ENCODE measurements at places on chromosomes 1 and 21.

GRCh38 chr1:215971793-215972441, 404.8 kb downstream of the KCTD3 start:
- DNase-seq, result no peak

DNA sequence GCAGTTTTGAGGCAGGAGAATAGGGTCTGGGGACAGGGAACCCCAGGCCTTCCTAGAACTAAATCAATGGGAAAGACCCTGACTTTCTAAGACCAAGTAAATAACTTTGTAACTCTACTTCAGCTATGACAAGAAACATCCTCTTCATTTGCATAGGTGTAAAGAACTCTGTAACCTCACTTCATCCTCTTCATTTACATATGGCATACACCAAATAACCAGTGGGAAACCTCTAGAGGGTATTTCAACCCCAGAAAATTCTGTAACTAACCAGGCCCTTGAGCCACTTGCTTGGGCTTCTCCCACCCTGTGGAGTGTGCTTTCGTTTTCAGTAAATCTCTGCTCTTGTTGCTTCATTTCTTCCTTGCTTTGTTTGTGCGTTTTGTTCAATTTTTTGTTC, 495.6 kb downstream of the SIPA1L2 start:
- no peak for DNase-seq

DNA sequence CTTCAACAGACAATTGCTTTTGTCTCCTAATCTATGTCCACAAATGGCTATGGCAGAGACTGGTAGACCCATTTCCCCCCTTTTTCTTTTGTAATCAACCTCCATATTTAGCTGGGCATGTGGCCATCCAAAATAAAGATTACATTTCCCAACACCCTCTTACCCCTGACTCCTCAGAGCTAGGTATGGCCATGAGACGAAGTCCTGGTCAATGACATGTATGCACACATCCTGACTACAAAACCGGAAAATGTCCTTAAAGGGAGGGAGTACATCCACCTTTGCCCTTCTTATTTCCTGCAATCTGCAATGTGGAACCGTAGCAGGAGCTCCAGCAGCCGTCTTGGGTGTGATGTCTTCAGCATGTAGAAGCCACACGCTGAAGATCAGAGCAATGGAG, 36.2 kb upstream of the RCSD1 start:
- DNase-seq, result no peak

DNA sequence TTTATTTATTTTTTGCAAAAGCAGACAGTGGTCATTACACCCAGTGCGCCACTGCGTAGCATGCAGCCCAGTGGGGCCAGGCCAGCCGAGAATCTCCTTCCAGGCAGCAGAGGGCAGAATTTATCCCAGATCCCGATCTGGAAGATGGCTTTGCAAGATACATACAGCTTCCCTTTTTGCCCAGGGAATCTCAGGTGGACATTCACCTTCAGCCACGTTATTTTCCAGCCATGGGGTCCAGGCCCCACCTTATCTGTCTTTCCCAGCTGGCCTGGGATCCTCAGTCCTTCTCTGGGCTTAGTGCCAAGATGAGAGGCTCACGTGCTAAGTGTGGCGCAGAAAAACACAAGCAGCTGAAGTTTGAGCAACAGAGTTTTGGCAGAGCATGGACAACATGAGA, 123.6 kb downstream of the AJAP1 start:
- DNase-seq, result no peak

- no peak for DNase-seq
Measured at GRCh38 chr1:7630378-7630777, 140.7 kb upstream of the VAMP3 start.

DNA sequence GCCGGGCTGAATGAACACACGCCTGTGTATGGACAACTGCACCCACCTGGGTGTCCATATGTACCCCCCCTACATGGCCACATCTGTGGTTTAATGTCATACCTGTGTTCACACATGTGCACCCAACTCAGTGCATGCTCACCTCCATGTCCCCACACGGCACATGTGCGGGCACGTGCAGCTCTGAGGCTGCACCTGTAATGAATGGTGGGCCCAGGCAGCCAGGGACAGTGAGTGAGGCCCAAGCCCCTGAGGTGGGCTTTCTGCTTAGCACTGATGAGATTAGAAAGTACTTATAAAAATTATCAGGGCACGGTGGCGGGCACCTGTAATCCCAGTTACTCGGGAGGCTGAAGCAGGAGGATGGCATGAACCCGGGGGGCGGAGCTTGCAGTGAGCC, 42.5 kb upstream of the CSF3R start:
- no peak for DNase-seq

GRCh38 chr1:23344987-23345472, 946 bp upstream of the HNRNPR start:
- DNase-seq, result no peak

- peak; percentile 14 for DNase-seq
Measured at GRCh38 chr1:157369808-157370521, 182.3 kb downstream of the FCRL5 start.
